ENCODE measurements at places on chromosomes 6 and 20.

DNA sequence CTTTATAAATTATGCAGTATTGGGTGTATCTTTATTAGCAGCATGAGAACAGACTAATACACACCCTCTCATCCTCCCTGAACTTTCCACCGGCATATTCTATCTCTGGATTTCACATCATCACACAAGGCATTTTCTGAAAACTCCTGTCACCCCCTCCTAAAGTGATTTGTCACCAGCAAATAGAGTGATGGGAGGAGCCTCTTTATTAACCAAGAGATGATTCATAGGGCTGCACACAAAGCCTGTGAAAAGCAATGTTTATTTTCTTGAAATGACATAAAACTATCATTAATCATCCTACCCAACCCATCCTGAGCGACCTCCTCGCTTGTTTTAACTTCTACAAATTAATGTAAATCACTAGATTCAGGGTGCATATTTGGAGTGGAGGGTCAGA, 394.7 kb upstream of the SULF2 start:
- DNase-seq, result no peak

GRCh38 chr6:113464960-113465359, 392.2 kb upstream of the MARCKS start:
- no peak for DNase-seq

DNA sequence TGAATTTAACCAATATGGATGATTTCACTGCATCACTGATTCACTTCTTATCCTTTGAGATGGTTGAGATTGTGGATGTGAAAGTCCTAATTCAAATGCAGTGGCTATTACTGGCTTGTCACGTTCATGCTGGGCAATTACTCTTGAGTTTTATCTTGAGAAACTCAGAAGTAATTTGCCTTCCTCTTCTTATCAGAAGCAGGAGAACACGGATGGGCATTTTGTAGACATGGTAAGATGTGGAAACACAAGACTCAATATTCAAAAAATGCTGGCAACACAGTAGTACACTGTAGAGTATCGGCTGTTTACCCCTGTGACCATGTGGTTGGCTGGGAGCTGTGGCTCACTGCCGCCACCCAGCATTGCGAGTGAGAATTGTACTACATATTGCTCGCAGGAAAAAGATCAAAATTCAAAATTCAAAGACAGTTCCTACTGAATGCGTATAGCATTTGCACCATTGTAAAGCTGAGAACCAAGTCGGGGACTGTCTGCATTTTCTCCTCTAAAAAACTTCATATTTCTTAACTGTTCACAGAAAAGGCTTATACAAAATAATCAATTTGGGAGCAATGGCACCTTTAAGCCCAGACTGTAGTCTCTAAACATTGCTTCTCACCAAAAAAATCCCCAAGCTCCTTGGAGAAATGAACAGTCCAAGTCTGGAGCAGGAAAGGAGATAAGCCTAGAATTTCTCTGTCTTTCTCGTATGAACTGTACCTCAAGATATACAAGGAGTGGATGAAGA, 61.9 kb upstream of the ELOVL5 start:
- DNase-seq, result peak; percentile 10

DNA sequence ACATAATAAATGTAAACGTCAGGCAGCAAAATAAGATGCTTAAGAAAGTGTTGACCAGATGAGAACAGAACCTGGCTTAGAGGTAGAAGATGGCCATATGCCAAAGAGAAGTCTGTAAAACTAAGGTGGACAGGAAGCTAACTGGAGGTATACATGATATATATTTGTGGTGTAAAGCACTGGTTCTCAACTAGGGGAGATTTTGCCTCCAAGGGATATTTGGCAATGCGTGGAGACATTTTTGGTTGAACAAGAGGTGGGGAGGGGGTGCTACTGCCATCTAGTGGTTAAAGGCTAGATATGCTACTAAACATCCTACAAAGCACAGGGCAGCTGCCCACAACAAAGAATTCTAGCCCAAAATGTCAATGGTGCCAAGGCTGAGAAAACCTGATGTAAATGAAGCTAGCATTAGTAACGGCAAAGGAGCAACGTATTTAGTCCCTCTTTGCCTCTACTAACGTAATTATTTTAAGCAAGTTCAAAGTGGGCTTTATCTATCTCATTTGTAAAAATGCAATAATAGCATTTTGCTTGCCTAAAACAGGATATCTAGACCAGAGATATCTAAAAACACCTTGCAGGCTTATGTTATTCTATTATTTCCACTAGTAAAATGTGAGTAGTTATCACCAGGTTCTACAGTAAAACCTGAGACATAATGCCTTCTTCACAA, 182.6 kb downstream of the RNGTT start:
- peak; percentile 29 for DNase-seq

DNA sequence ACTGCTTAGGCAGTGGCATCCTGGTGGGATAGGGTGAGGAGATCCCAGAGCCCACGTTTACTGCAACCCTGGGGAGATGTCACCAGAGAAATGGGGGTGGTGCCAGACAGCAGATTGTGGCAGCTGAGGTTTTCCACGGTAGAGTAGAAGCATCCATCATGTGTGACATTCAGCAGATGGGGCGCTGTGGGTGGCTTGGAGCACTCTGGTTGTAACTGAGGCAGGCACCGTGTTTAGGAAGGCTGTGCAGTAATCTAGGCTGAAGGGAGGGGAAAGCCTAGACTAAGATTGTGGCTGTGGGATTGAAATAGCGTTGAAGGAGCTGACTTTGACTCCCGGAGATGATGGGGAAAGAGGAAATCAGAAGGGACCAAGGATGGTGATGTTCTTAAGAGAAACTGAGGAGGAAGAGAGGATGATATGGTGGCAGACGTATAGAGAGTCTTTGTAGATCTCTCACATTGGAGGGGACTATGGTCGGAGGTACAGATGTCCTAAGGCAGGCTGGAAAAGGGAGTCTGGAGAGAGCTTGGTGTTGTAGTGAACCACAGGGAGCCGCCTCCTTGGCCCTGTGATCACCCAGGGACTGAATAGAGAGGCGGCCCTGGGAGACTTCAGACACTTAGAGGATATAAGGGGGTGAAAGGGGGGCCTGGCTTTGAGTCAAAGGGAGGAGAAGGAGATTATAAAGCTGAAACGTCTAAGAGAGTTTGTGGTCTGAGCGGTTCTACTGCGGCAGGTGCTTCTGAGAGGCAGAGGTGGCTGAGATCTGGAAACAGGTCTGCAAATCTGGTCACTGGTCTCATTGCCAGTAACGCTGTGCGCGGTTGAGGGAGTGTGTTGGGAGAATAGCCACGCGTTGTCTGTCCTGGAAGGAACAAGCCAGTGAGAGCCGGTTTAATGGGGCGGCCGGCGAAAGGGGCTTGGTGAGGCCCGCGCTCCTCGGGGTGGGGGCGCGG, 792 bp upstream of the MICA start:
- DNase-seq, result peak; percentile 40

DNA sequence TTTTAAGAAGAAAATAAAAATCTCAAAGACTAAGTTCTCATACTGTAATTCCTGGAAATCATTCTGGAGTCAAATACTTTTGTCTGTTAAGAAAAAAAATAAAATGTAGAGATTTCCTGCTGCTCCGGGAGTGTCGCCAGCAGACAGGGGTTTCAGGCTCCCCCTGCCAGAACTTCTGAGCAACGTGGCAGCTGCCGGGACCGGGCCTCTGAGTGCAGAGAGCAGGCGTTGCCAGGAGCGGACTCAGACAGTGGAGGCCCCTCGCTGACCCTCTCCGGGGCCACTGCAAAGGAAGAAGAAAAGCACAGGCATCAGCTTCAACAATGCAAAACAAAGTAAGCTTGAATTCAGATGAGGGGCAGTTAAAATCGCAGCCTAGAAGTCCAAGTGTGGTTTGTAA, 95.5 kb downstream of the THBS2 start:
- no peak for DNase-seq

- DNase-seq, result no peak
These were observed 55.6 kb downstream of the ZNF292 start for GRCh38 chr6:87210979-87211378.

DNA sequence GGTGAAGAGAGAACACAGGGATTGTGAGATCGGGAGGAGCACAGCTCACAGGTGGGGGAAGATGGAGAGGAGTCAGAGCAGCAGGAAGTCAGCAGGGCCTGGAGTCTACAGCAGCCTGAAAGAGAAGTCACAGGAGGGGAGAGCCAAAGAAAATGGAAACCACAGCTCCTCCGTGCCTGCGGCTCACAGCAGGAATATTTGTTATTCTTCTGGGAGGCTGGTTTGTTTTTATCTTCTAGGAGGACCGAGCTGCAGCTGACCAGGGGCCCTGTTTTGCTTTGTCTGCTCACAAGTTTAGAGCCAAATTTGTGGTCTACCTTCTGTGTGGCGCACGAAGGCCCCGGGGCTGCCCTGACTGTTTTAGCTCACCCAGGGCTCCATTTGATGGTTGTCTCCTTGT, 81.8 kb downstream of the CLIC5 start:
- no peak for DNase-seq

DNA sequence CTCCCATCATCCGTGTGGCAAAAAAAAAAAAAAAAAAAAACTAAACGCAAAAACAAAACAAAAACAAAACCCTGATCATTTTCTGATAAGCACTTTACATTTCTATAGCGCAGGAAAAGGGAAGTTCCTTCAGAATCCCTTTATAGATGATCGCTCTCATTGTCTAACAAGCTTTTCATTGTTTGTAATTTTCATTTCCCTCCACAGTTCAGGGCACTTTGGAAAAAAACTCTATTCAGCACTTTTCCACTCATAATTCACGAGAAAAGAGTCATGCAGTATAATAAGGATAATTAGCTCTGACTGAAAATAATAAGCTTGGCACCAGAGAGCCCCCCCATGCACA, 89.4 kb upstream of the ATXN1 start:
- DNase-seq, result no peak

DNA sequence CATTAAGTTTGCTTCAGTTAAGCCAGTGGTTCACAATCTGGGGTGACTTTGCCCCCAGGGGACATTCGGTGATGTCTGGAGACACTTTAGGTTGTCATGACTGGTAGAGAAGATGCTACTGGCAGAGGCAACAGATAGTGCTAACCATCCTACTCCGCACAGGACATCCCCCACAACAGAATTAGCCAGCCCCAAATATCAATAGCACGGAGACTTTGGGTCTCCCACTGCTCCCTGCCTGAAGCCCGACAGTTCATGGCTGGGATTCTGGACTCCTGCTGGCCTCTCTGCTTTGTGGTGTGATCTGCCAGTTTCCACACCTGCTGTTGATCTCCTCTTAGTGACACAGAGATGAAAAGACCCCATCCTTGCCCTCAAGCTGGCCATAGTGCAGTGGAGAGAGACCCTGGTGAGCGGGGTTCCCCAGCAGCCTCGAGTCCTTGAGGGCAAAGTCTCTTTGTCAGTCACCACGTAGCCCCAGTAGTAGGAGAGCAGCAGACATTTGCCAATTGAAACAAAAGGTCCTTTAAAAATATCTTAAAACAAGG, 24.7 kb upstream of the TTPAL start:
- no peak for DNase-seq

GRCh38 chr6:117396228-117396627, 29.5 kb downstream of the ROS1 start:
- no peak for DNase-seq

GRCh38 chr6:25629198-25629576, 22.8 kb upstream of the SCGN start:
- no peak for DNase-seq
